NCI-H1436 treated with DMSO at 0.1 percent for 48 hours (cell line): ENCODE measurements at places on chromosomes 5 and 9.

GRCh38 chr5:119614838-119615237, 14.5 kb upstream of the FAM170A start:
- DNase-seq: no peak

DNA sequence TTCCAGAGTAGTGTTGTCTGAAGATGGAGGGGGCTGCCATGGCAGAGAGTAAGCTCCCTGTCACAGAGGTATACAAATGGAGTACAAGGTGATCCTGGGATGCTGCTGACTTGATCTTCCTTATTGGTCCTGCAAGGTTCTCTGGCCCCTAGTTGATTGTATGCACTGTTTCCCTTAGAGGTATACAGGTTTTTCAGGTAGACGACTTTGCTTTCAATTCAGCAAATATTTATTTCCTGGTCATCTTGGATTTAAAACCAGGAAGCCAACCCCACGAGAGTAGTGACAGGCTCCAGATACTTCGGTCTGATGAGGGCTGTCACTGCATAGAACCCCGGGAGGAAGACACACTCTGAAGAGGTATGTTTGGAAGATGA, 16.5 kb upstream of the TRIM14 start:
- no peak for DNase-seq

GRCh38 chr9:99226054-99226453, 4.0 kb downstream of the SEC61B start:
- no peak for DNase-seq

DNA sequence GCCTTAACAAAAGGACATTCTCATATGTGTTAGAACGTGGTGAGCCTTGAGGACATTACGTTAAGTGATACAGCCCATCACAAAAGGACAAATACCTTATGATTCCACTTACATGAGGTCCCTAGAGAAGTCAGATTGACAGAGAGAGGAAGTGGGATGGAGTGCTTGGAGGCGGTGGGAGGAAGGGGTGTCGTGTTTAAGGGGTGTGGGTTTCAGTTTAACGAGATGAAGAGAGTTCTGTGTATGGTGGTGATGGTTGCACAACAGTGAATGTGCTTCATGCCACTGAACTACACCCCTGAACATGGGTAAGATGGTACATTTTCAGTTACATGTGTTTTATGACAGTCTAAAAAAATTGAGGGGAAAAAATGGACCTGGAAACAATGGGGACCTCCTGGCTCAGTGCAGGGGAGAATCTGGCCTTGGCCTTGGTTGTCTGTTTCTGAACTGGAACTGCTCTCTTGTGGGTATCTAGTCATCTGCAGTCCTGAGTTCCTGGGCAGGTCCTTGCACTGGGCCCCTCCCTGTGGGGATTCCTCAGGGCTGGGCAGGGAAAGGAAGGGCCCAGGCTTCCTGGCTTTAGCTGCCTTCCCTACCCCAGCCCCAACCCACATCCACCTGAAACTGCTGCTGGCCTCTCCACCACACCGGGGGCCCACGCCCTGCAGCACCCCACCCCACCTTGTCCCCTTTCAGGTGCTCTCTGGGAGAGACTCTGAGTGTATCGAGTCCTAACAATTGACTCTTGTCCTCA, 17.8 kb downstream of the LRRC8A start:
- DNase-seq: no peak

DNA sequence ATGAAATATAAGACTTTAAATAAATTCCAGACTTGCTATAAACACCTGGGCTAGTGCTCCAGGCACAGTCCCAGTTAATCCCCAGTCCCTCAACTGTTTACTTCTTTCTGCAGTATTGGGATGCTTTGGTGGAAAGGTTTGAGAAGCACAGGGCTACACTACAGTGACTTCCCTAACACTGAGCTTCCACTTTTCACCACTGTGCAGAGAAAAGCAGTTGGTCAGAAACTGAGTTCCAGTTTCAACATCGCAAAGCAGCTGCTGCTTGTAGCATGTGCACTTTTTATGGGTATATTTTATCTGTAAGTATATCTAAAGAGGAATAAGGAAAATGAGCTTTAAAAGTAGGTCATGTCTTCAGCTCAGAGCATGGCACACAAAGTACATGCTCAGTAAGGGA, 339.7 kb downstream of the NTRK2 start:
- DNase-seq: no peak

DNA sequence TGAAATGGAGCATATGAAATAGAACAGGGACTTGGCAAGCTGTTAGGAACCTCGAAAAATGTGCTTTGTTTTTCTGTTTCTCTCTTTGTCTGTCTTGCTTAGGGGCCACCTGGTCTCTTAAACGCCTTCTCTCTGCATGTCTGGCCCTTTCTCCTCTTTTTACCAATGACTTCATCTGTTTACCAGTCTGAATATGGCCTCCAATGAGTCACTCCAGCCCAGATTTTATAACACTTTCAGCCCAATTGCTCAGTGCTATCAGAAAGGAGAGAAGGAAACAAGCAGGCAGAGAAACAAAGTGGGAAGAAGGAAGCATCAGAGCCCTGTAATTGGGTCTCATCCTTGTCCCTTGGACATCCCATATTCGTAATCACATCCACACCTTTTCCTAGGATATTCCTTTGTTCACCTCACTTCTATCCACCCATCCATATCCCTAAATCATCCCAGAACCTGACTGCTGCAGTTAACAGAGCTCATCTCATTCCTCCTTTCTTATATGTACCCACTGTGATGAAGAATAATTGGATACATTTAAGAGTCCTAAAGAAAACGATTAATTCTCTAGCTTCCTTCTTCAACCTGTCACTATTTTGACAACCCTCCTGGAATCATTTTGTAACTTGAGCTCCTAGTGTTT, 151.8 kb upstream of the GPR151 start:
- peak; percentile 28 for DNase-seq

- DNase-seq: no peak
Measured at GRCh38 chr9:2179567-2179966, 164.4 kb downstream of the SMARCA2 start.

DNA sequence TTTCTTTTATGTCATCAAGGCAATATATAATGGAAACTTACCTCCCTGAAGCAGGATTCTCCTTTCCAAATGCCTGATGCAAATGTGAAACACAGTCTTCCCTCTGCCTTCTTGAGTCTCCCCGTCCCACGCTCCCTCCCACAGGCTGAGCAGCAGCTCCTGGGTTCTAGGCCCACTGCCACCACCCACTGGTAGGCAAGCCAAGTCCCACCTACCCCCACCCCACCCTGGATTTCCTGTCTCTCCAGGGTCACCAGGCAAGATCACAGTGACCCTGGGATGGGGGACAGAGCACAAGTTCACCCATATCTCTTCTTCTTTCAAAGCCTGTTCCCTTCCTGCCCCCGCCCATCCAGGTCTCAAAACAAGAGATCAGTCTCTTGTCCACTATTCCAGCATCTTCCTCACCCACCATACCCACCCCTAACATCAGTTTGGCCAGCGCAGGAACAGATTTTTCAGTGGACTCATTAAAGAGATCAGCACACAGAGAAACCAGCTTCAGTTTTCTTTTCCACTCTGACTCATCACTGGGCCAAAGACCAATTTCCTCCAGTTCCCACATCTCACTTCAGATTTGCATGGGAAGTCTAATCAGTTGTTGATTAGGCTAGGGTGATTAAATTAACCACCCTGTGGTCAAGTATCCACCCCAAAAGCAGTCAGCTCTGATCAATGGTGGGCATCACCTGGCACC, 151.5 kb downstream of the ACTL7B start:
- DNase-seq: no peak

- DNase-seq: no peak
Measured at GRCh38 chr9:133384736-133385321, 8.7 kb downstream of the STKLD1 start.

GRCh38 chr5:142931896-142932686, 161.9 kb downstream of the ARHGAP26 start:
- DNase-seq: no peak

DNA sequence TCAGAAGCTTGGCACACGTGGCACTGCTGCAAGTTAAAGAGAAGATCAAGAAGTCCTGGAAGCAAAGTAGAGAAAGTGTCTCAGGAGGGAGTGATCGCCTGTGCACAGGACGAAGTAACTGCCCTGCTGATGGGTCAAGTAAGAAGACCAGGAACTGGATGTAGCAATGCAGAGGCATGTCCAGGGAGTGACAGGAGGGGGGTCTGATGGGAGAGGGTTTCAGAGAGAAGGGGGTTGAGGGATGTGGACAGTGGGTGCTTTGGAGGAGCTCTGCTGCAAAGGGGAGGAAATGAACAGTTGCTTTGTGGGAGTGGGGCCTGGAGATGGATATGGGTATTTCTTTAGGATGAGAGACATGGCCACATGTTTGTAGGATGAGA, 60.2 kb upstream of the PHYKPL start:
- DNase-seq: no peak

DNA sequence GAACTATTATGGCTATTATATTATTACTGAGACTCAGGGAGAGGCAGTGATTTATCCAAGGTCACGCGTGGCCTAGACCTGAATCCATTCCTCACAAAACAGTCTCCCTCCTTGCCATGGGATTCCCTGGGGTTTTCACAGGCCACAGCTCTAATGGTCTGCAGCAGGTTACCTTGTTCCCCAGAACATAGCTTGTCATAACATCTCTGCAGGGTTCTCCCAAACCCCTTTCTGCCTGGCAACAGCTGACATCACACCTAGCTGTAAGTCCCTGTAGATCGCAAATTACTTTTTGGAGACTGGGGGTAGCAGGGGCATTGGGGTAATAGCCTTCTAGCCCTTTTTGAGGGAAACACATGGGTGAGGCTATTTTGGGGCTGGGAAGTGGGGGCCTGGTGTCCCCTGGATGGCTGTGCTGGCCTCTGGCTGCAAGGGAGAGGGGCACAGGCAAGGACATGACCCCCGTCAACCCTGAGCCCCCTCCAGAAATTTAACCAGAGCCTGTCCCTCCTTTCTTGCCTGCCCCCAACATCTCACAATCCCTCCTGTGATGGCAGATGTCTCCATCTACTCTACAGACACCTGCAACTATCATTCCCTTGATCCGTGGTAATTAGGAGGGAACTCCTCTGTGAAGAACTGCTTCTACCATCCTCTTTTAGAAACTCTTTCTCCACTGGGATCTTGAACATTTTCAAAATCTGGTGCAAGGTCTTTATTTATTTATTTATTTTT, 1.3 kb downstream of the CD74 start:
- DNase-seq: no peak

GRCh38 chr5:163789870-163790269, 284.5 kb downstream of the MAT2B start:
- DNase-seq: no peak

DNA sequence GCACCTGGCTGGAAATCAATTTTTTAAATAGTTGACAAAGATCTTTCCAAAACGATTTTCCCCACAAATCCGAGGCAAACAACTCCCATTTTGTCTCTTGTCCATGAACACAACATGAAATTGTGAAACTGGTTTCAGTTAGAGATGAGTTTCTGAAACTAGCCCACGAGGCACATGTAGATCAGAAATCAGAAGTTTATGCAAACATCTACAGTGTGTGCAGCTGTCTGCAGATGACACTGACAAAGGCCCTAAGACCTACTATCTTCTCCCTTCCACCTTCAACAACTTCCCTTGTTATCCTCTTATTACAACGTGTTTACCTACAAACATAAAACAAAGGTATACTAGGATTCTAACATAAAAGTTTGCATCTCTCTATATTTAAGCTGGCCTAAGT, 183.3 kb downstream of the DIRAS2 start:
- DNase-seq: no peak
